Activated T-cell treated with anti-CD3 and anti-CD28 coated beads, Interleukin-2, amount 50 U/mL, for 1 hour (primary cell): ENCODE measurements at places on chromosomes 16 and 17.

GRCh38 chr17:58377093-58377601 lies 25.1 kb upstream of the SUPT4H1 start:
- DNase-seq = no peak

DNA sequence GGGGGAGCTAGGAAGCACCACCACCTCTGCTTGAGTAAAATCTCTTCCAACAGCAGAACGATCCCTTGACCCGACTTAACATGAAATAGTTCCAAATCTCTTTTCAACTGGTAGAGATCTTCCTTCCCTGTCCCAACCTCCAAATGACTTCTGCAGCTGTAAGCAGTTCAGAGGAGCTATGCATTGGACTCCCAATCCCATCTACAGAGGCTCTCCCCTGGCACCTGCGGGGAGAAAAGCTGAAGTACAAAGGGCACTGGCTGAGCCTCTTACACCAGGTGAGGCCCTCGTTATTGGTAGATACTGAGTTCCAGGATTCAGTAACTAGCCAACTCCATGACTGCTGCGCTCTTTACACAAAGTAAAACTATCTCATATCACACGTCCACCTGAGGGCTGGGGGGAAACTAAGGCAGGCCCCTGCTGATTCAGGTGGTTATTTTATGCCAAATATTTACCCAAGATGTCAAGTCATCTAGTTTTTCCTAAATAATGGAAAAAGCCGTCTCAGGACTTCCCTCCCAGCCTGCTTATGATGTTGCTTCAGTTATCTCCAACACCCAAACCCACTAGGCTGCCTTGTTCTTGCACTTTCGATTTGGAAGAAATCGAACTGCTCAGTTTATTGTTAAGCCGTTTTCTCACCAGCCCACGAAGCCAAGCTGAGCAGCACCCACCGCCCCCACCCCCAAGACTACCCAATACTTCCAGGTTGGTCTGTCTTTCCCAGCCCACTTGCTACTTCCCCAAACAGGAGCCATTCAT lies 3.2 kb downstream of the ACTG1 start:
- DNase-seq = peak; percentile 50

- peak; percentile 45 for DNase-seq
Measured at GRCh38 chr16:88701581-88702370, 4.4 kb downstream of the RNF166 start.

- no peak for DNase-seq
Measured at GRCh38 chr17:17947309-17947708, 24.9 kb downstream of the TOM1L2 start.

- no peak for DNase-seq
Measured at GRCh38 chr17:66192378-66192687, 400 bp upstream of the CEP112 start.

DNA sequence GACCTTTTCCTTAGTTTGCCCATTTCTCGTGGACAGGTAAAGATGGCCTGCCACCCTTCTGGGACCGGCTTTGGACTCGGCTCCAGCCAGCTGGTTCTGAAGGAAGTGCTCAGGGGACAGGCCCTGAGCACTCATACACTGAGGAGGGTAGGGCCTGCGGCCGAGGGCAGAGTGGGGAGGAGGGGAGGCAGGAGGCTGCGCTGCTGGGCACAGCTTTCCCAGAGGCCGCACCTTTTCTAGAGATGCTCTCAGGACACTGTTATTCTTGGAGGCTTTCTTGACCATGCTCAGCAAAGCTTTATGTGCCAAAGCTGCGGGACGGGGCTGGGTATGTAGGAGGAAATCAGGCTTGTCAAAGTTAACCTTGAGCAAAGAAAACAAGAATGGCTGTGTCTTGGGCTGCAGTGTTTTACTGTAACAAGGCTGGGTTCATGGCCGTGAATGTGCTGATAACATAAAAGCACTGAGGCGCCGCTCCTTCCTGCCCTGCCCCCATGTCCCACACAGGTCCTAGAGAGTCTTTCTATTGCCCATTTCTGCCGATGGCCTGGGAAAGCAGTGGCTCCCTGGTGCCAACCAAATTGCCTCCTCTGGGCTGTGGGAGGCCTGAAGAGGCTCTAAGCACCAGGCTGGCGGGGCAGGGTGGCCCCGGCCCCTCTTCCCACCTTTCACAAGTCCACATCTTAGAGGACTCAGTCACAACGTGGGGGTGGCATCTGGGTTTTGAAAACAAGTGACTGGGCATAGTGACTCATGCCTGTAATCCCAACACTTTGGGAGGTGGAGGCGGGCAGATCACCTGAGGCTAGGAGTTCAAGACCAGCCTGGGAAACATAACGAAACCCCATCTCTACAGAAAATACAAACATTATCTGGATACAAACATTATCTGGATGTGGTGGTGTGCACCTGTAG lies 22.3 kb upstream of the TIMP2 start:
- DNase-seq = no peak
